ENCODE measurements at places on chromosomes 7 and 10.
A peak's percentile ranks its signal among the peaks of the same experiment; 100 is the strongest.

DNA sequence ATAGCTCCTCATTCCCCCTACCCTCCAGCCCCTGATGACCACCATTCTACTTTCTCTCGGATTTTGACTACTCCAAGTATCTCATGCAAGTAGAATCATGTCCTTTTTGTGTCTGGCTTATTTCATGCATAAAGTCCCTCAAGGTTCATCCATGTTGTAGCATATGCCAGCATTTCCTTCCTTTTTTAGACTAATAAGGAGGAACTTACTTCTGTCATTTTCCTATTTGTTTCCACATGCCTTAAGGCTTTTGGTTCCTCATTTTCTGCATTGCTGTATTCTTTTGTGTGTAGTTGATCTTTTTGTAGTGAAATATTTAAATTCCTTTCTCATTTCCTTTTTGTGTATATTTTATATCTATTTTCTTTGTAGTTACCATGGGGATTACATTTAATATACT lies 376.9 kb downstream of the CALN1 start:
- no peak for DNase-seq

DNA sequence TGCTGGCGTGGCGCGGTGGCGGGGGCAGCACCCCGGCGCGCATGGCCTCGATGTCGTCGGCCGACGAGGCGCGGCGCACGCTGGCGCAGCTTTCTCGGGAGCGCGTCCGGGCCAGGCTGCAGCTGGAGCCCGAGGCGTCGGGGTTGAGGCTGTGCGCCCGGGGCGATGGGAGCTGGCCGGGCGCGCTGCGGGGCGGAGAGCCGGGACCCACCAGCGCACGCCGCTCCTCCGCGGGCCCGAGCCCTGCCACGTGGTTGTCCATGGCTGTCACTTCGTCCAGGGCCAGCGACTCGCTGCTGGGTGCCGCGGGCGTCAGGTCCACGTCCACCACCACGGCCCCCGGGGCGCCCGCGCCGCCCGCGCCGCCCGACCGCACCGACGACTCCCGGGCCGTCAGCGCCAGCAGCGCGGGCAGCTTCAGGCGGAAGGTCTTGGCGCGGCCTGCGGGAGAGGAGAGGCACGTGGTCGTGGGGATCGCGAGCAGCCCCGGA lies 20.0 kb downstream of the KCNH2 start:
- no peak for DNase-seq

DNA sequence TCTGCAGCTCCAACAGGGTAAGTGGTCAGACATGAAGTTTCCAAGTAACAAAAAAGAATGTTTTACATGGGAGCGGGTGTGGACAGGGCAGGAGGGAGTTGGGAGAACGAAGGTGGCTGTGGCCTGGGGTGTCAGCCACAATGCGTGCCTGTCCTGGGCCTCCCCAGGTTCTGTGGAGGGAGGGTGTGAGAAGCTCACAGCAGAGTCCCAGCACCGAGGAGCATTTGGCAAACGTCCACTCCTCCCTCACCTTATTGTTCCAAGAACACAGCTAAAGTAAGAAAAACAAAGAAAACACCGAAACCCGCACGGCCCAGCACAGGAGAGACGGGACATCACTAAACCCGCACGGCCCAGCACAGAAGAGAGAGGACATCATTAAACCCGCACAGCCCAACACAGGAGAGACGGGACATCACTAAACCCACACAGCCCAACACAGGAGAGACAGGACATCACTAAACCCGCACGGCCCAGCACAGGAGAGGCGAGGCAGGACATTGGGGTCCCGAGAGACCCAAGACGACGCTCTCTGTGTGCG lies 226.4 kb downstream of the MAD1L1 start:
- DNase-seq: no peak

DNA sequence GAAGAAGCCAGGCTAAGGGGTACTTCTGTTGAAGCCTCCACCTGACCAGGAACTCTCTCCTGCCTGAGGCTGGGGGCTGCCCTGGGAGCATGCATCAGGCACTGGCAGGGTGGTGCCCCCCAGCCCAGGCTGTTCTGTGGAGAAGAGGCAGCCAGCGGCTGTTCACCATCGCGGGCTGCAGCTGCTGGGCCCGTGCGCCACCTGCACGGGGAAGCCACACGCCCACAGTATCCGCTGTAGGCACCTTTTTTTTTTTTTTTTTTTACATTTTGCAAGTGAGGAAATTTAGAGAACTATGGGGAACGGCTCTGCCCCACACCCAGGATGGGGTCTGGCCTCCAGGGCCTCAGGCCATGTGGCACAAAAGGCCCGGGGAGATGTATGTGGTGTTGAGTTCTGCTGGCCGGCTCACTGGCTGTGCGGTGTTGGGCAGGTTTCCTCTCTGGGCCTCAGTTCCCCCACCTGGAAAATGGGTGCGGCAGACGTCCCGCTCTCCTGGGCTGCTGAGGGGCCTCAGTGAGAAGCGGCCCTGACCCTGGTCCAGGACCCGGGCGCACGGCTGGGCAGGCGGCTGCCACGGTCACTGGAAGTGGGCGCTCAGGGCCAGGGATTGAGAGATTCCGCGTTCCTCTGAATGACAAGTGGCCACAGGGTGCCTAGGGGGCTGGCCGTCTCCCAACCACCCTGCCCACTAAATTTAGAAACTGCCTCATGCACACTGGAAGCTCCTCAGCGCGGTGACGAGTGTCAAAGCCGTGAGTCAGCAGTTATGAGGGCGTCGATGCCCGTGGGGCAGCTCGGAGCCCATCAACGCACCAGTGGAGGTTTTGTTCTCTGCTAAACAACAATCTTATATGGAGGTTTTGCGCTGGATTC lies 8.8 kb upstream of the INTS1 start:
- DNase-seq: peak; percentile 96

- DNase-seq: no peak
Measured at GRCh38 chr10:75555323-75555722, 123.9 kb downstream of the LRMDA start.

DNA sequence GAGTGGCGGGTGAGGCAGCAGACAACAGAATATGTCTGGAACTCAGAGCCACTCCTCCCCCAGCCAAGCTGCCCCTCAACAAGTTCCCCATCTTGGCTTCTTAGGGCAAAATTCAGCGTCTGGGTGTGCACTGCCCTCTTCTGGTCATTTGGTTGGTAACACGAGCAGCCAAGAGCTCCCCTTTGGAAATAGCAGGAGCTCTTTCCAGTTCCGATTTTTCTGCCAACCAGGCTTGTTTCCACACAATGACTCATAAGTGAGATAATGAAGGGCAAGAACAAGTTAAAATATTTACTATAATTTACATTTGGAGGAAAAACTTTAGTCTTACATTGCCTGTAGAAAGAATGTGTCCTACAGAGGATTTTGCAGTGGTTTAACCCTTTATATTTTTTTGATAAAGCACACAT lies 70.5 kb downstream of the ADCYAP1R1 start:
- peak; percentile 78 for DNase-seq

DNA sequence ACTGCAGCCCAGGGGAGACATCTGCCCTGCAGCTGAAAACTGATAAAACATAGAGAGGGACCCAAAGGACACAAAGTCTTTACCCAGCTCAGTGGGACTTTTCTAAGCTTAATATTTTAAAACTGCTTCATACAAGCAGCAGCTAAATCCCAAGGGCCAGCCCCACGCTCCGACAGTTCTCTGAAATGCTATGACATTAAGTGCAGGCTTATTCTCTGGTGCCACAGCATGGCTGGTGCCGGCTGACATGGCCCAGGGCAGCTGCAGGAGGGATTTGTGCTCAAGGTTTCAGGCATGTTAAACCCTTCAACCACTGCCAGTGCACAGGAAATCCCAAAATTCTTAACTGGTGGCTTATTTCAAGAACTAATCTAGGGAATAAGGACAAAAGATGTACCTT lies 170.9 kb downstream of the PARD3 start:
- no peak for DNase-seq

- no peak for DNase-seq
Measured at GRCh38 chr7:148590471-148590870, at the start of gene C7orf33. Gene C7orf33, plus strand, starts transcription at chr7:148590766. Its CDS starts 160 bp downstream, at chr7:148590926.

DNA sequence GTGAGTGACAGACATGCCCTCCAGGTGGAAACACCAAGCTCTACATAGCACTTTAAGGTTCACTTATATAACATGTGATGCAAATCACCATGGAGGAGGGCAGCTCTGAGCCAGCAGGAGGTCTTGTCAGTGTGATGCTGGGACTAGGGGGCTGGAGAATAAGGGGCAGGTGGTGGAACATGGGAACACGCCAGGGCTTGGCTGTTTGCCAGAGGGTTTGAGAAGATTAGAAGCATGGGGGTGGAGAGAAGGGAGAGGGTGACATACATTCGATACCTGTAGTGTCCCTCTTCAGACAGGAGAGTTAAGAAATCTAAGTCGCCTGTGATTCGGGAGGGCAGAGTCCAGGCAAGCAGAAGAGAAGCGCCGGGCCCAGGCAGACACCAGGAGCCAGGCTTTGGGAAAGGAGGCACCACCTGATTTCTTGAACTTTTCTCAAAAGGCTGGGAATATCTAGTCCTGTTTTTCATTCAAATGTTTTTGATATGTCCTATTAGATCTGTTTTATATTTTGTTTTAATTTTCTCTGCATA lies 16.9 kb upstream of the LAMB4 start:
- DNase-seq: no peak
